ENCODE measurements at places on chromosomes 16 and 17. TPM values are rescaled to one million over a fixed set of nuclear protein-coding genes. Genes with fewer than 3 reads are reported as not detected.

KCNG4 gene
- polyA plus RNA-seq: not detected

USP43 gene
- polyA plus RNA-seq: 0.79 TPM

PRR35 gene
- 0.20 TPM for polyA plus RNA-seq

CAPNS2 gene
- polyA plus RNA-seq: not detected

CCL17 gene
- polyA plus RNA-seq: not detected

ADAMTS18 gene
- polyA plus RNA-seq: 0.02 TPM

TNK1 gene
- 2.1 TPM for polyA plus RNA-seq

COQ9 gene
- polyA plus RNA-seq: 37.2 TPM

TBC1D26 gene
- polyA plus RNA-seq: not detected

KRTAP1-5 gene
- 0.07 TPM for polyA plus RNA-seq

KRTAP3-2 gene
- not detected for polyA plus RNA-seq

OR3A2 gene
- not detected for polyA plus RNA-seq

ASGR1 gene
- 2.5 TPM for polyA plus RNA-seq

RUSF1 gene
- polyA plus RNA-seq: 45.4 TPM

HID1 gene
- polyA plus RNA-seq: 98.5 TPM

TAX1BP3 gene
- 92.1 TPM for polyA plus RNA-seq

SPATA32 gene
- 0.05 TPM for polyA plus RNA-seq
